ENCODE measurements at places on chromosomes 5 and 9. TPM values are rescaled to one million over a fixed set of nuclear protein-coding genes. Genes with fewer than 3 reads are reported as not detected.
A peak's percentile ranks its signal among the peaks of the same experiment; 100 is the strongest.

- H3K4me3 ChIP-seq = no peak overlapping the region
- H3K27ac ChIP-seq = no peak overlapping the region
- H3K4me1 ChIP-seq = no peaks in the 10 kb centered on the region
- DNase-seq = no peak
- H3K27me3 ChIP-seq = no peaks in the 10 kb centered on the region
Observed at GRCh38 chr5:146052780-146053179, 52.6 kb downstream of the PLAC8L1 start.

Gene PLAC8L1
- 0.49 TPM for total RNA-seq

DNA sequence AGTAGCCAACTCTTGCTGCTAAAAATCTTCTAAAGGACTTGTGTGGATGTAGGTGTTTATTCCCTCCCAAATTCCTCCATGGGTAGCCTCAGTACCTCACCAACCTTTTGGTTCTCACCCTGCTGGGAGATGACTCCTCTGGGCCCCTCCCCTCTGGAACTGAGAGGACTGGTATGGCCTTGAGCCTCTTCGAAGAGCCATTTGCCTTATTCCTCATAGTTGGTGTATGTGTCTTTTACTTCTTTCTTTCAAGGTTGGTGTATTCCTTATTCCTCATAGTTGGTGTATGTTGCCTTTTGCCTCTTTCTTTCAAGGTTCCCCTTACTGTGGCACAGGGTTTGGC is 48.3 kb downstream of the GNAQ start:
- H3K36me3 ChIP-seq = no peaks in the 10 kb centered on the region
- H3K4me3 ChIP-seq = no peak overlapping the region
- H3K27ac ChIP-seq = no peak overlapping the region
- no peak for DNase-seq
- H3K27me3 ChIP-seq = no peaks in the 10 kb centered on the region

GRCh38 chr9:96348261-96348660 is 35.2 kb downstream of the SLC35D2 start:
- peaks cover 10% of the 10 kb centered on the region for H3K4me1 ChIP-seq
- no peak overlapping the region for H3K27ac ChIP-seq
- no peaks in the 10 kb centered on the region for H3K36me3 ChIP-seq
- H3K4me3 ChIP-seq = no peak overlapping the region
- no peak for DNase-seq
- H3K27me3 ChIP-seq = no peaks in the 10 kb centered on the region

DNA sequence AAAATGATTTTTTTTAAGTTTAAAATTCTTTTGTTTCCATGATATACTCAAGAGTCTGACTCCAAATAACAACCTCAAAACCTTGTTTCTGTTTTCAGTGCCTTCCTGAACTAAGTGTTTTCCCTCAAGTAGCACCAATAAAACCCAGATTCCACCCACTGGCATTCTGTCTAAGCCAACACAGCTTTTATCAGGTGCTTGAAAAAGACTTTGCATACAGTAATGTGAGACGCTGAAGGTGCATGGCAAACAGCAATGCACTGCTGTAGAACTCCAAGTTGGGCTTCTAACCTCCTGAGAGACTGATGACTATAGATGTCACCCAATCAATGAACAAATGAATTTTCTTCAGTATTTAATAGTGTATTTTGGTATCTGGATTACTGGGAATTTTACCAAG is 95.7 kb downstream of the NFIB start:
- H3K36me3 ChIP-seq = no peaks in the 10 kb centered on the region
- no peaks in the 10 kb centered on the region for H3K27me3 ChIP-seq
- peak overlapping the region; percentile 59 for H3K27ac ChIP-seq
- DNase-seq = no peak

Measured in Panc1 (cell line).